Hematopoietic multipotent progenitor cell treated with erythropoietin and hydrocortisone succinate and interleukin-3 and kit ligand, for 15 days (in vitro differentiated cells): ENCODE measurements at places on chromosomes 7 and 10.

DNA sequence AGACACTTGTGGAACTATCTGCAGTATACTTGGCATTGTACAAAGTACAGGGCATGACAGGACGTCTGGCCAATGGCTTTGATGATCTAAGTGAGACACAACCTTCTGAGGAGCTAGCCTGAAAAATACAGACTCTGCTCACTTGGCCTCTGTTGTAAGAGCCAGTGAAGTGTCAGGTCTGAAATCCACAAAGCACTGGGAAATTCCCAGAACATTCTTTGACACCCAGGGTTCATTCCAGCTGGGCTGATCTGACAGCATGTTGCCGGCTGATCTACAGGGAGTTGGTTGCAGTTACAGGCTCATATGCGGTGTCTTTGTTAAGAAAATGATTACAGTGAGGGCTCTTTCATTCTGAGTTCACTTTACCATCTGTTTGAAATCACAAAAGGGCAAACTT, 354.6 kb downstream of the PHF14 start:
- DNase-seq, result no peak

DNA sequence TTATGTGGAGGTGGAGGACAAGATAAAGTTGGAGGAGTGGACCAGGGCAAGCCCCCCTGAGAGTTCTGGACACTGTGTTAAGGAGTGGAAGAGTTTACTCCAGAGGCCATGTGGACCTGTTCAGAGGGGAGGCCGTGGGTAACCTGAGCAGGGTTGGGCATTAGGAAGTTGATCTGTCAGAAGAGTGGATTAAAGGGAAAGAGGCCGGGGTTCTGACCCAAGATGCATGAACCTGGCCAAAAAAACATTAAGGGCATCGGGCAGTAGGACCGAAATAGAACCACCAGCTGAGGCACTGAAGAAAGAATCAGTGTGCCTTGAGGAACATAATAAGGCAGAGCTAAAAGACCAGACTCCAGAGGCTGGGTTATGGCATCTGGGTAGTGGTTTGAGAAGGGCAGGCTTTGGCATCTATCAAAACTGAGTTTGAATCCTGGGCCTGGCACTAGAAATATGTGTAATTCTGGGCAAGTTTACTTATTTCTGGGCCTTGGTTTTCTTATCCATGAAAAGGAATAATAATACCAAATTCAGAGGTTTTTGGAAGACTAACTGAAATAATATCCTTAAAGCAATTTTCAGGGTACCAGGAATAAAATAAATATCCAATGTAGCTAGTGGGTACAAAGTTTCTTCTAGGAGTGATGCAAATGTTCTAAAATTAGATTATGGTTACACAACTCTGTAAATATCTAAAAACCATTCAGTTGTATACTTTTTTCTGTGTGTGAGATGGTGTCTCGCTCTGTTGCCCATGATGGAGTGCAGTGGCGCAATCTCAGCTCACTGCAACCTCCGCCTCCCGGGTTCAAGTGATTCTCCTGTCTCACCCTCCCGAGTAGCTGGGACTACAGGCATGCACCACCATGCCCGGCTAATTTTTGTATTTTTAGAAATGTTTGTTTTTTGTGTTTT, 10.9 kb upstream of the FRAT1 start:
- no peak for DNase-seq

DNA sequence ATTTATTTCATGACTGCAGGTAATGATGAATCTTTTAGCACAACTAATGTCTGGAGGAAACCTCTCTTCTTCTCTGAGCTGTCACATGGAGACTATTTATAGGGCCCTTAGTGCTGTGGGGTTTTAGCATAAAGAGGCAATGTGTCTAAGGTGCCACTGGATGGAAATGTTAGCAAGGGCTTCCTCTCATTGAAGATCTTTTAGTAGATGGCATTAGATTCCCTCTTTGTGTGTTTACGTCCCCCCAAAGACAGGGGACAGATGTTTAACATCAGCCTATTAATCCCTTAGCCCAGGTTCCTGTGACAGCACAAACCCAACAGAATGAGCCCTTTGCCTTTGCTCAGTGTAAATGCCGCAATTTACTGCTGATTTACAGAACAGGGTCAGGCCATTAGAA, 208.6 kb downstream of the SKAP2 start:
- no peak for DNase-seq

- no peak for DNase-seq
These were observed 864.4 kb upstream of the KCND2 start for GRCh38 chr7:119408596-119408995.

- no peak for DNase-seq
These were observed 205.0 kb downstream of the SORCS1 start for GRCh38 chr10:106959521-106959920.

DNA sequence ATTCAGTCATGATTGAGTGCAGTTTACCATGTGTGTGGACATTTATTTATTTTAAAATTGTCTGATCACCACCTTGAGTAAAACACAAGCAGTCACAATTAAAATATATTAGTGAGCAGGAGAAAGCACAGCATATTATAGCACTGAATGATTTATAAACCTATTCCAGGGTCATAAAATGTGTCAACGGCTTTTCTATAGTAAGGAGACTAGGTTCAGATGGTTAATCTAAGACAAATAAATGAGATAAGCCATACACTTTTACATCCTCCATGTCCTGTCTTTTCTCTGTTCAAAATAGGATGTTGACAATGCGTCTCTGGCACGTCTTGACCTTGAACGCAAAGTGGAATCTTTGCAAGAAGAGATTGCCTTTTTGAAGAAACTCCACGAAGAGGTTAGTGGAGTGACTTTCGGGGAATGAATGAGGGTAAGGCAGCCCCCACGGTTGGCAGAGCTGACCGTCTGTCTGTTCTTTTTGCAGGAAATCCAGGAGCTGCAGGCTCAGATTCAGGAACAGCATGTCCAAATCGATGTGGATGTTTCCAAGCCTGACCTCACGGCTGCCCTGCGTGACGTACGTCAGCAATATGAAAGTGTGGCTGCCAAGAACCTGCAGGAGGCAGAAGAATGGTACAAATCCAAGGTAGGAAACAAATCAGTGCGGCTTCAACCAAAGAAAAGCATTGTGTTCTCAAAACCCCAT, 5.4 kb downstream of the VIM start:
- no peak for DNase-seq

GRCh38 chr7:99030457-99030856, 113.5 kb downstream of the SMURF1 start:
- no peak for DNase-seq

- DNase-seq, result no peak
These were observed 203.8 kb upstream of the ZMIZ1 start for GRCh38 chr10:78864761-78865537.

DNA sequence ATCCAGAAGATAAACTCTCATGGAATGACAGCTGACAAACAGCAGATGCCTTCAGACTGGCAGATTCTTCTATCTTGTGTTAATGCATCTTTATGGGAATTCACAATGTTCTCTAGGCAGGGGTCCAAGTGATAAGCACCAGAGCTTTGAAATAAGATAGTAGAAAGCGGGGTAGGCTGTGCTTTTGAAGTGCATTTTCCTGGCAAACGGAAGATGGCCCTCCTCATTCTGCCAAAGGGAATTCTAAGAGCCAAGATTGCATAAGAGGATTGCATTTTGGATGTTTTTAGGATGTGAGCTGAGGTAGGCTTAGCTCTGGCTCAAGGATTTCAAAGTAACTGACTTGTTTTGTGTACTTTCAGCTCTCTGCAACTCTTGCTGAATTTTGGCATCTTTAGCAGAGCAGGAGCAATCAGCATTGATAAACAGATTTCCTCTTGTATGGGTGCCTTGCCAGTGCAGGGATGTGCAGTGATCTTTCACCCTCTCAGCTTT, 298.5 kb upstream of the KLF6 start:
- DNase-seq, result no peak

DNA sequence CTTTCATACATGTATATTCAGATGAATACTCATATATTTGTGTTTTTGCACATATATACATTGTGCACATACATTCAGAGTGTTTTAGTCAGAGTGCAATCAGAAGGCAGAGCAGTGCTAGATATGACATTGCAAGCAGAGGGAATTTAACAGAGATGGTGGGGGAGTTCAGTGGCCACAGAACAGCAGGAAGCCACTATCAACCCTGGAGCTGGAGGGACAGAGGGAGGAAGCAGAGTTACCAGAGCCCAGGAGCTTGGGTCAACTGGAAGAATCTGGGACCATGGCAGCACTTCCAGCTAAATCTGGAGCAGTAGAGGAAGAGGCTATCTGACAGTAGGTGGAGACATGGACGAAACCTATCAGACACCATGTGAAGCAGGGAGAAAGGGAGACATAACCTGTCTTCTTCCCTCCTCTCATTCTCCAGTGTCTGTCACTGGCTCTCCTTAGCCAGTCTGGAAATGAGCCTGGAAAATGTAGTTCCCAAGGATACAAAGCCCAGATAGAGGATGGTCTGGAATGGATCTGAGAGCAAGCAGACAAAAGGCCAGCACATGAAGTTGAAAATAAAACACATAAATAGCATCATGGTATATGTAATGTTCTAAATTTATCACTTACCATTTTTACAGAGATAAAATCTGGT, 33.6 kb upstream of the HERPUD2 start:
- DNase-seq, result no peak
